ENCODE measurements at places on chromosomes 5 and 9. TPM values are rescaled to one million over a fixed set of nuclear protein-coding genes. Genes with fewer than 3 reads are reported as not detected.

SOX30 gene
- total RNA-seq = under 0.01 TPM

GLRA1 gene
- not detected for total RNA-seq

DNA sequence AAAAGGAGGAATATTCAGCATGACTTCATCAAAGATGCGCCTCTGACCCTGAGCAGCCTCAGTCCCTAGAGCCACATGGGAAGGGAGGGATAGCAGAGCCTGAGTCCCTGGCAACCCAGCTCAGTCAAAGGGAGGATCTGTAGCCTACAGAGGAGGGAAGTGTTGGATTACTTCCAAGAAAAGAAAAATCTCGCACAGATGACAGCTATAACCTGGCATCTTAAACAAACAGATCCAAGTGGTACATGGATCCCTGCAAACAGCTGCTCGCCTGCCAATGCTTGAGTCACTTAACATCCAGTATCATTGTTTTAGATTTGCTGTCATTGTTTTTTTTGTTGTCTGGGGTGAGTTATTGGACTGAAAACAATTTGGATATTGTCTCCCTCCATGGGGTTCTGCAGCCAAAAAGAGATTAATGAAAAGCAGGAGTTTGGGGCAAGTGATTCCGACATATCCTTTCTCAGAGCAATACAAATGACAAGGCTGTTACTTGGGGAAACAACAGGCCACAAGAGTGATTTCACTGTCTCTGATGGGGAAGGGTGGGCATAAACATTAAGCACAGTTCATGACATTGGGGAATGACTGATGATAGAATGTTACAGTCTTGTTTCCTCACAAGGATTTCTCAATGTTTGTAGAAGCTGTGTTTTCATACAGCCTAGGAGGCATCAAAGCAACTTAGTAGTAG lies 153.5 kb upstream of the KIF2A start:
- peak; percentile 30 for DNase-seq

PTBP3 gene
- 42.0 TPM for total RNA-seq

SLCO6A1 gene
- total RNA-seq = not detected

DNA sequence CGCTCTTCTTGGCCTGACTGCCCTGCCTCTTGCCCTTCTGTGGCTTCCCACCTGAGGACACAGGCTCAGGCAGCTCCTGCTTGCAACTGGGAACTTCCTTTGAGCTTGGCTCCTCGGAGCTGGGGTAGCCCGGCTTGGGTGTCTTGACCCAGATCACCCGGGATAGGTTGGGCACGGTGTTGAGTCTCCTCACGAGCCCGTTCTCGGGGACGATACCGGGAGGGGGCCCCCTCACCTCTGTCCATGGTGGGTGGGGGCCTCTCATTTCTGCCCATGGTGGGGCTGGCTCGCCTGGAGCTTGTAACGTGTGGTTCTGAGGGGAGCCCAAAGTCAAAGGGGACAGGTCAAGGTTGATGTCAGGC lies 7.8 kb upstream of the DDX41 start:
- peak; percentile 14 for DNase-seq

KCNV2 gene
- not detected for total RNA-seq

GRCh38 chr5:56745864-56746263 lies 69.5 kb upstream of the MAP3K1 start:
- DNase-seq = no peak

- DNase-seq = no peak
These were observed 212.9 kb downstream of the MARCHF11 start for GRCh38 chr5:15966651-15967050.

CLTB gene
- total RNA-seq = 61.3 TPM

DNA sequence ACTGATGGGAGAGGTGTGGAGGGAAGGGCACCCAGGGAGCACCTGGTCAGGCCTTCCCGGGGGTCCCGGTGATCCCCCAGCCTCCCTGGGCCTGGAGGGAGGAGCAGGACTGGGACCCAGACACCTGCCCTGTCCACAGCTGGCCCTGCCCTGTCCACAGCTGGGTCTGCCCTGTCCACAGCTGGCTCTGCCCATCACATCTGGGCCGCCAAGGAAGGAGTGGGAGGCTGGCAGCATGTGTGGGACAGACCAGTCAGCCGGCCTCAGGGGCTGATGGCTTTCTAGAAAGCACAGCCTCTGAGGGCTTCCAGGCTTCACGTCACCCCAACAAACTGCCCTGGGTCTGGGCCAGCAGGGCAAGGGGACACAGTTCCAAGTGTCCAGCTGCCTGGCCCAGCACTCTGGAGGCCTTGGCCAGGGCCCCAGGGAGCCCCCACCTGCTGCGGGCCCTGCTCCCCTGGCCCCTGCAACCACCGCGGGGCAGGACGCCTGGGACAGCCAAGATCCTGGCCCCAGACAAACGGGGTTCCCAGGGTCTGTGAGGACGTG lies 12.2 kb downstream of the DNLZ start:
- DNase-seq = no peak

DNA sequence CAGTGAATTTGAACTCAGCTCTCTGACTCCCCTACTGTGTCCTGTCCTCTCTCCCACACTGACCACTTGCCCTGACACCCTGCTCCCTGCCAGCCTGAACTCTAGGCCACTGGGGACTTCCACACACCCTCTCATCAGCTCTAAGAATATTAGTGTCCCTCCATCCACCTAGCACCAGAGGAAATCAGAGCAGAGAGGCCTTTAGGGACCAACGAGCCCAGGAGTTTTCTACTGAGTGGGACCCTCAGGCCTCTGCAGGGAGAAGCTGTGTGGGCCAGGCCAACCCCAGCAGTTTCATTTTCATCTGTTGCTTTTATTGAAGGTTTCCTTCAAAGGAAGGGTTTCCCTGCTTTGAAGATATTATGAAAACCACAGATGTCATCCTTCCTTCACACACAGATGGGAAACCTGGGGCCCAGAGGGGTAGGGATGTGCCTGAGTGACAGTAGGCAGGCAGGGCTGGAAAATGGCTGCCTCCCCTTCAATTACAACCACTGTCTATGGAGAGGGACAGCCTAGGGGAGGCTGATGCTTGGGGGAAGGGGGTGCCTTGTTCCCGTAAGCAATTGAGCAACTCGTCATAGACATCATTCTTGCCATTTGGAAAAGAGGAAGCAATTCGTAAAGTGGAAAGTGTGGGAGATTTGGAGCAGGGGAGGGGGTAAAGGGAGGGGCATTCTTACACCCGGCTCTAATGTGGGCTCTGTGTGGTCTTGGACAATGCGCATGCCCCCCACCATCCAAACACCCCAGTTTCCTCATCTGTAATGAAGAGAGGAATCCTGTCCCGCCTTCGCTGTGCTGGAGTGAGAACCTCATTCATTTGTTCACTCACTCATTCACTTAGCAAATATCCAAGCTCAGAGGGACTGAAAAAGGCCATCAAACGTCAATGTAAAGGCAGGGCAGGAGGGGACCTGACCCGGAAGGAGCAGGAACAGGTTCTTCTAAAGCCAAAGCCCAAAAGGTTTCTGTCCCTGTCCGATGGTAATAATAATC lies 3.9 kb downstream of the GLIPR2 start:
- DNase-seq = peak; percentile 66

DNA sequence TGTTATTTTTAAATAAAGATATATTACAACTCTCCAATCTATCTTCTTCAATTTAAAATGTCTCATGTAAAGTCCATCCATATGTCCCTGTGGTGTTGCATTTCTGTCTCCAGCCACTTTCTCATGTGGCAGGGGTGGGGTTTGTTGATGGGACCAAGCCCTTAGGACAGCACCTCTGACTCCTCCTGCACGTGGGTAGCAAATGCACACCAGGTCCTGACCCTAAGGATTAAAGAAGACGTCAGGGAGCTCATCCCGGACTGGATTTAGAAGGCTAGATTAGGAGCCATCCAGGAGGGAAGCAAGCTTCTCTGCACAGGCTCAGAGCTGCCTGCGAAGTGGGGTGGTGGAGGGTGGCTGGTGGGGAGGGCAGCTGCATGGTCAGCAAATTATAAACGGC lies 38.9 kb upstream of the FAM120AOS start:
- DNase-seq = peak; percentile 47

GRCh38 chr5:33891788-33892619 lies at the start of gene ADAMTS12:
Gene ADAMTS12, minus strand, starts transcription at chr5:33891990. Its CDS starts 134 bp downstream, at chr5:33891856.
- DNase-seq = peak; percentile 93

- DNase-seq = no peak
These were observed 52.7 kb upstream of the TESK1 start for GRCh38 chr9:35552376-35552775.

LCN9 gene
- total RNA-seq = not detected

DNA sequence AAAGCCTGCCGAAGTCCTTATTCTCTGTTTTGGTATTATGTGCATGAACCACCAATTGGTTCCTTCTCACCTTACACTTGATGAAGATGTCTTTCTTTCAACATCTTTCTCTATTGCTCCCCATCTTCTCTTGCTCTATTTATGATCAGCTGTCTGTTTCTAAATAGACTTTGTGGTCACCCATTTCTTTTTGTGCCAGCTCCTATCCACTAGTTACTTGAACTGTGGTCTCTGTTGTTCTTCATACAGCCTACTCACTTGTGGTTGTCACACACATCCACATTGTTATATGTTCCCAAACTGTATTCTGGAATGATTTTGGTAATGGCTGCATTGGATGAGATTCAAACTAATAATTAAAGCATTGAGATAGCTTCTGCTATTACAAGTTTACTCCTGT lies 11.4 kb downstream of the VCAN start:
- DNase-seq = no peak

IL4 gene
- total RNA-seq = not detected

DMRT1 gene
- total RNA-seq = not detected

GRCh38 chr9:75085640-75086039 lies 2.3 kb downstream of the NMRK1 start:
- no peak for DNase-seq

IL7R gene
- 2.7 TPM for total RNA-seq

- DNase-seq = no peak
These were observed 1137.8 kb downstream of the CDH18 start for GRCh38 chr5:18850216-18850615.

IFNA16 gene
- total RNA-seq = not detected

CER1 gene
- not detected for total RNA-seq

GRCh38 chr5:73592551-73592950 lies 27.0 kb downstream of the UTP15 start:
- DNase-seq = no peak

GRCh38 chr9:134919303-134919702 lies 1.6 kb upstream of the FCN1 start:
- DNase-seq = no peak

DNA sequence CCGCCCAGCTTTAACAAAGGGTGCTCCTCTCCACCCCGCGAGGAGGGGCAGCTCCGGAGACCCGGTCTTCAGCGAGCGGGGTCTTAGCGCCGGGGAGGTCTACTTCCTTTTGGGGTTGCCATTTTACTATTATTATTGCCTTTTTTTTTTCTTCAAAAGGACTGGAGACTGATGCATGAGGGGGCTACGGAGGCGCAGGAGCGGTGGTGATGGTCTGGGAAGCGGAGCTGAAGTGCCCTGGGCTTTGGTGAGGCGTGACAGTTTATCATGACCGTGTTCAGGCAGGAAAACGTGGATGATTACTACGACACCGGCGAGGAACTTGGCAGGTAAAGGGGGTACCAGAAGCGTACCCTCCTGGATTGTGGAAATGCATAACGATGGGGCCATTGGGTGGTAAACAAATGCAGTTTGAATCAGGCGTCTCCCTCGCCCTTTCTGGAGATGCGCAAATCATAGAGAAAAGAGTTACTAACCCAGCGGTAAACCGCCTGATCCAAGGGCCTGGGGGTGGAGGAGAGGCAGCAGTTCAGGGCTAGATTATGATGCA lies 1.2 kb downstream of the DAPK1 start:
- DNase-seq = peak; percentile 62

BRINP1 gene
- 23.3 TPM for total RNA-seq

- DNase-seq = no peak
These were observed 317.1 kb upstream of the CCNH start for GRCh38 chr5:87729781-87730180.

DNA sequence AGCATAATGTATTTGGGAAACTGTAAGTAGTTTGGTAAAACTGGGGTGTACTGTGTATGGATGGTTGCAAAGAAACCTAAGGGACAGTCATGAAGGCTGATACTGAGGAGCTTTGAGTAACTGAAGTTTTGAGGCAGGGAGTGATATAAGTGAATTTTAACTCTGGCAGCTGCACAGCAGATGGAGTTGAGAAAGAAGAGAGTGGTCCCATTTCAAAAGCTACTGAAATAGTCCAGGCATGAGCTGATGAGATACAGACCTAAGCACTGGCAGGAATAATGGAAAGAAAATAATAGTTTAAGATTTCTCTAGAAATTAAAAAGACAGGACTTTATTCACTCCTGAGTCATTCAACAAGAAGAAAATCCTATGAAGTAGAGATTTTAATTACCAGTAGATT lies 232.0 kb downstream of the CHSY3 start:
- DNase-seq = no peak

DNA sequence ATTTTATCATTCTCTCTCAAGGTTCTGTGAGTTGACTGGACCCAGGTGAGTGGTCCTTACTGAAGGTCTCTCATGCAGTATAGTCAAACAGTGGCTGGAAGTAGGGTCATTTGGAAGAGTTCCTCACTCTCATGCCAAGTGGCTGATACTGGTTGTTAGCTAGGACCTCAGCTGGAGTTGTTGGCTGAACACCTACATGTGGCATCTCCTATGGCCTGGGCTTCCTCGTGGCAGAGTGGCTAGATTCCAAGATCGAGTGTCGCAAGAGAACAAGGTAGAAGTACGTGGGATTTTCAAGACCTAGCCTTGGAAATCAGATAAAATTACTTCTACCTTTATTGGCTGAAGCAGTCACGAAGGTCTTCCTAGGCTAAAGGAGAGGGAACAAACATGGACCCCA lies 7.6 kb downstream of the SLC31A2 start:
- DNase-seq = no peak

- no peak for DNase-seq
These were observed 175.7 kb downstream of the FBN2 start for GRCh38 chr5:128362370-128362769.

DNA sequence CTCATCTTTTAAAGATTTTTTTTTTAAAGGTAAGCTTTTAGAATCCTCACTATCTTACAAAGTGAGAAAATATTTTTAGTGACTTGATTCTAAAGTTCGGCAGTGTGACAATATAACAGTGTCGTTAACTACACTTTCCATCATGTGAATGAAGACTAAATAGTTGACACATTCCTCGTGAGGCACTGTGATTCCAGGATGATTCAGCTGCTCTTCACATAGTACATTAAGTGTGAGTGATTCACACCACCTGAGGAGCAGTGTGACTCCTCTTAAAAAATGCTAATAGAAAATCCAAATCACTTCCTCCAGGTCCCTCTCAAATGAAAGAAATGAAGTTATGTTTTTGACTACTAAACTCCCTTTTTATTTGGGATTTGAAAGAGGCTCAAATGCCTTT lies 589.5 kb downstream of the GABRG2 start:
- DNase-seq = no peak

GRCh38 chr5:96036301-96036700 lies 74.7 kb upstream of the ELL2 start:
- no peak for DNase-seq

DNA sequence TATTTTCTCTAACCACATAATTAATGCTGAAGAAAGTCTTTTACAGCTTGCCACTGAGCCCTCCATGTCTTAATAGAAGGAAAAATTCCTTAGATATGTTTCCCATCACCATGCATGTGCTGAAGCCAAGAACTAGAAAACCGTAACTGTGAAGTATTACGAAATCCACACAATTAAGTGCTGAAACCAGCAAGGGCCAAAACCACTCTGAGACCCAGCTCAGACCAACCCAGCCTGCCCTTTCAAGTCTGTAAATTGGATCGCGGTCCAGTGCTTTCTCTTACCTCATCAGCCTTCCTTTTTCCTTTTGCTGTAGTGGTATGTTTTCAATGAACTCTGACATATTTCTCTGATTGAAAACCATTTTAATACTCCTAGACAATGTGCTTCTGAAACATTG lies 26.3 kb downstream of the SEMA5A start:
- DNase-seq = peak; percentile 48

SCGB3A2 gene
- total RNA-seq = not detected

CDX1 gene
- total RNA-seq = 0.36 TPM
